ENCODE measurements at places on chromosomes 4 and X.

DNA sequence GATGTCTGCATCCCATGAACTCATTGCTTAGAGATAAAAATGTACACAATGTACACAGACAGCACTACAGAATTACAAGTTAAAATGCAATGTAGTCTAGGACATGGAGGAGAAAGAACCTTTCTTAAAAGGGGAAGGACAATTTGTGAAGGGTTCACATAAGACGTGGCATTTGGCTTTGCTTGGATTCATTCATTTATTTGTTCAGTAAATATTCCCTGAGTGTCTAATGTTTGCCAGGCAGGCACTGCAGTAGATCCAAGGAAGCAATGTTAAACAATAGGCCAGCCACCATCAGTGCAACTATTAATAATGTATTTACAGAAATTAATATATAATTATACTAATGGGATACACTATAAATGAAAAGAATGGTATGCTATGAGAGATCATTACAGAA lies 94.4 kb downstream of the GRIA2 start:
- no peak for DNase-seq

- DNase-seq: no peak
These were observed 1.2 kb downstream of the METAP1 start for GRCh38 chr4:98996765-98997068.

DNA sequence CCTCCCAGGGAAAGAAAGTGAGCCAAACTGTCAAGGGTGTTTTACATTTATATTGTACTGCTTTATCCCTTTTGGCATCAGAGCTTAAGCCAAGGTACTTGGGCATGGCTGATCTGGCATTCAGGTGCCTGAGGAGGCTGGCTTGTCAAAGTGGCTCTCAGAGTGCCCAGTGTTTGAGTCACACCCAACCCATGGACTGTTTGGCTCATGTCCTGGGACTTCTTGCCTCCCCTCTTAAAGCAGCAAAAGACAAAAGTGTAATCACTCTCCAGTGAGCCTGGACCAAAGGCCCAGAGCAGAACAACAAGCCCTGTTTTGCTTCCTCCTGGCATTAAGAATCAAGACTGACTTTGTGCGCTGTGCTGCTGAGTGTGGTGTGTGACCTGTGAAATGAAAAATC lies 311.7 kb upstream of the TAPT1 start:
- DNase-seq: no peak

- no peak for DNase-seq
These were observed 28.2 kb downstream of the NHS start for GRCh38 chrX:17403189-17403691.

- DNase-seq: no peak
These were observed 203.5 kb upstream of the TET2 start for GRCh38 chr4:104942990-104943743.

GRCh38 chr4:53748328-53748772 lies 157.1 kb upstream of the LNX1 start:
- DNase-seq: no peak

GRCh38 chr4:144289667-144290428 lies 149.3 kb upstream of the GYPA start:
- no peak for DNase-seq

GRCh38 chrX:49172280-49172780 lies 632 bp downstream of the PLP2 start:
- no peak for DNase-seq

- DNase-seq: no peak
These were observed 420.5 kb downstream of the SLITRK2 start for GRCh38 chrX:146238173-146238572.

- no peak for DNase-seq
These were observed 327.8 kb downstream of the GALNTL6 start for GRCh38 chr4:172141025-172141424.

GRCh38 chr4:168551945-168552695 lies 55.3 kb downstream of the PALLD start:
- no peak for DNase-seq

DNA sequence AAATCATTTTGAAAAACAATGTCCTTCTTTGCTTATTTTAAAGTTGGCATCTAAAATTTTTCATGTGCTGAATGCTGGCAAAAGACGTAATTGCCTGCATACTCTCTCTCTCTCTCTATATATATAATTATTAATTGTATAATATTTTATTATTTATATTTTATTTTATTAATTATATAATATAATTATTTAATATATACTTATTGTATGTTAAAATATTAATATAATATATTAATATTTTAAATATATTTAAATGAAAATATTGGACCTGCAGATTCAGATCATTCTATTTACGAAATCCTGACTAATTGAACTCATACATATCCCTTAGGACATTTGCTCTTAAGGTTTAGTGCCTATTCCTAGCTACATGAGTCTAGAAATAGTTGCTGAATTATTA lies 144.7 kb upstream of the VCX start:
- no peak for DNase-seq

DNA sequence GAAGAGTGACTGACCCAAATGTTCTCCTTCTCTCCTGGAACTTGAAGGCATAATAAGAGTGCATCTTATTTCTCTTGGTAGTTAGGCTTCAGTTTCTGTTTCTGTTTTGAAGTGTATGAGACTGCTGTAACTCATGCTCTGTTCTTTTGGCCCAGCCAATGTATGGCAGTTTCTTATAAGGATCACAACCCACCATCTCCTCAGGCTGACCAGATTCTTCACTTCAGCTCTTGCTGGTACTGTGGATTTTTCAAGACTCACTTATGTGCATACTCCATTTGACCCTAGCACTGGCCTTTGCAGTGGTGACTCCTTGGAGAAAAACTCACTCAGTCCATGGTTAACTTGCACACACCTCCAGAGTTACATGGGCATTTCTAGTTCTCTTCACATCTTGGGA lies 9.6 kb upstream of the YTHDC1 start:
- DNase-seq: no peak

GRCh38 chr4:128768373-128768996 lies 41.0 kb upstream of the JADE1 start:
- DNase-seq: no peak

DNA sequence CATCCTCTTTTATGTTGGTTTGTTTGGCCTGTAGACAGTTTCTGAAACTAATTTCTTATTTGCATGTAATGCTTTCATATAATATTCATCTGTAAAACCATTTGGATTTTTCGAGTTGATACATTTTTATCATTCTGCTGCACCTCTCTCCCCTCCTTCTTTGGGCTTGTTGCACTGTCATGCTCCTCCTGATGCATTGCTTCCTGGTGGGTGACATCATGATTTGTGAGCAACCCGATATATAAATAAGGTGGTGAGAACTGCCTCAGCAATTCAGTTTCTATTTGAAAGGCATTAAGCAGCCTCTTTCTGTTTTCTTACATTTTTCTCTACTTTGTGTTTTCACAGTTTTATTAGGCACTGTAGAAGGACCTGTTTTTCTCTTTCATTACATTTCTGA lies 515.7 kb downstream of the RPA4 start:
- DNase-seq: no peak

- no peak for DNase-seq
These were observed 16.3 kb downstream of the L1CAM start for GRCh38 chrX:153869473-153870287.

- DNase-seq: no peak
These were observed 558.3 kb upstream of the GRIA3 start for GRCh38 chrX:122625821-122626220.

DNA sequence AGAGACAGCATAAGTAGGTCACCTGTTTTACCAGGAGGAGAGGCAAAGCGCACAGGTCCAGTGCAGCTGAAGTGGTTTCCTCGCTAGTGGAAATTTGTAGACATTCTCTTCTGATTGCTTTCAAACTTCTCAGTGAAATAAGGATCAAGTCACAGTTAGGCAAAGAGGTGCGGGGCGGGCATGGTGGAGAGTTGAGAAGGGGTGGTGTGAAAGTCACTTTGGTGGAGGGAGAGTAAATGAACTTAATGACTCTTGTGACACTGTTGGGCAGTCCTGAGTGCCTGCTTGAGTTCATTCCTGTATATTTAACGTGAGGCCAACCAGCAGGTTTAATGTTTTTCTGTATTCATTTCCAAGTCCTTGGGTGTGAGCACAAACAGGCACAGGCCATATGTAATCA lies 235.6 kb downstream of the TRIML1 start:
- DNase-seq: no peak

GRCh38 chr4:174702979-174703478 lies 126.0 kb downstream of the GLRA3 start:
- DNase-seq: no peak

- no peak for DNase-seq
These were observed 6.6 kb downstream of the ETDC start for GRCh38 chrX:135315864-135316263.

DNA sequence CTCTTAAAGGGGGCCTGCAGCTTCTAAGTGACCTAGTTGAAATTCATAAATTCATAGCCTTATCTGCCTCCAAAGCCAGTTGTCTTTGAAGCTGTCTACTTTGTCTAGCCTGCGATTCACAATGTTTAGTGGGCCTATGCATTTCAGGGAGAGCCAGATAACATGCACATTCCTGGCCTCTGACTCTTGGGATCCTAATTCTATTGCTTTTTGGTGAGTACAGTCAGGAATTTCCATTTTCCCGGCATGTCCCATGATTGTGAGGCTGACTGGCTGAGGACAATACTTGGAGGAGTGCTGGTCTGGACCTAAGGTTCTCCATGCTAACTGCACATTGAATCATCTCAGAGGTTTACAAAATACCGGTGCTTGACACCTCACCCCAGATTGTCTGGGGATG lies 155.0 kb downstream of the MSL3 start:
- no peak for DNase-seq

- DNase-seq: no peak
These were observed 121.4 kb downstream of the GPAT3 start for GRCh38 chr4:83657336-83657735.

DNA sequence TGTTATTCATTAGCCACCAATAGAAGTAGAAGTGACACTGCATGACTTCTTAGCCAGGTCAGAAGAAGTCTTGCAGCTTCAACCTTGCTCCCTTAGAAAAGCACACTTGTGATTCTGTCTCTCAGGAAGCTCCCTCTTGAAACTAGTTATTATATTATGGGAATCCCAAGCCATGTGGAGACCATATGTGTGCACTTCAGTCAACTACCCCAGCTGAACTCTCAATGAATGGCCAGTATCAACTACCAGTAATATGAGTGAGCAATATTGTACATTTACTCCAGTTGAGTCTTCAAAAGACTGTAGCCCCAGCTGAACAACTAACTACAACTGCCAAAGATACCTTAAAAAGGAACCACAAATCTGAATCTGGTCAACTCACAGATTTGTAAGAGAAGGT lies 77.1 kb upstream of the GABRA3 start:
- DNase-seq: no peak

- DNase-seq: no peak
These were observed 18.7 kb upstream of the GALNTL6 start for GRCh38 chr4:171794528-171794927.

GRCh38 chr4:7515390-7515902 lies 80.7 kb upstream of the PSAPL1 start:
- no peak for DNase-seq

GRCh38 chr4:65880594-65880993 lies 210.3 kb upstream of the EPHA5 start:
- DNase-seq: no peak

DNA sequence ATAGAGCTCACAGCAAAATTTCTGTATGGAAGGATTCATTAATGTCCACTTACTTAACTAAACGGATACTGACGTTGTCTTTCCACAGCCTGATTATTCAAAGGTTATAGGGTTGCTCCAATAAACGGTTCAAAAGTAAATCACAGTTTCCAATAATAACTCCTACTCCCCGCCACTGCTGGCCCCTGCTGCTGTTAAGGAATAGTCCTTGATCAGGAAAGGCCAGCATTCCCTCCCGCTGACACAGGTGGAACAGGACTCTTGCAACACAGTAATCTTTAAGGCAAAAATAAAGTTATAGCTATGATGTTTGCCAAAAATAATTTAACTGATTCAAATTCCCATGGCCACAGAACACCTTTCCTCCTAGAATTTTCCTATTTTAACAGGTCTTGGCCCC lies 53.9 kb downstream of the FAT1 start:
- no peak for DNase-seq

DNA sequence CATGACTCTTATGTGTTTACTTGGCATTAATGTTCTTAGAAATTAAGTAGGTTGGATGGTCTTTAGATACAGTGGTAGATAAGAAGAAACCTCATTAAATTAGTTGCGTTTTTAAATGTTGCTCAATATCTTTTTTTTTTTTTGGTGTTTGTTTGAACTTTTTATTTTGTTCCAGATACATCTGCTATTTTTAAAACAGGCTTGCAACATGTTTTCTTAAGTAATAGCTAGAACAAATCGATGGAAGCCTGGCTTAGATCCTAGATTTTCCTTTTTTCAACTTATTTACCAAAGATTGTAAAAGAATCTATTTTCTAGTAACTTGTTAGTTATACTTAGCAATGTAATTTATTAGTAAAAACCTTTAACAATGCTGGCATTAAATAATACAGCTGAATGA lies 9.3 kb downstream of the CNKSR2 start:
- no peak for DNase-seq

- no peak for DNase-seq
These were observed 289.7 kb upstream of the ANXA10 start for GRCh38 chr4:167802463-167803212.

GRCh38 chrX:116490104-116490503 lies 27.3 kb upstream of the CT83 start:
- no peak for DNase-seq

DNA sequence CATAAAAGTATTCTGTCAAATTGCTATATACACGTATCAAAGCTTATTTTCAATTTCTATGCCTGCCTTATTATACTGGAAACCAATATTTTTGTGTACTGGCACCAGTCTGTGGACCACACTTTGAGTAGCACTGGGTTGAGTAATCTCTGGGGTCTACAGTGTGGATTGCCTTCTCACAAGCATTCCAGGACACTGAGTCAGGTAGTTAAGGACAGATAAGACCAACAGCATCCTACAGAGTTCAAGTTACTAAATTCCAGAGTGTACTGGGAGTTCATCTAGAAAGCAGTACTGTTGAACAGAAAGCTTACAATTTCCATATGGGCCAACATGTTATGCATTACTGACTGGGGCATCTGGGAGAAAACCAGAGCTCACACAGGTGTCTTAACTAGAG lies 61.8 kb downstream of the VMA21 start:
- DNase-seq: no peak

GRCh38 chrX:10902001-10902400 lies 209.1 kb upstream of the HCCS start:
- DNase-seq: peak; percentile 8
